ENCODE measurements at places on chromosomes 11 and 22.
A peak's percentile ranks its signal among the peaks of the same experiment; 100 is the strongest.

DNA sequence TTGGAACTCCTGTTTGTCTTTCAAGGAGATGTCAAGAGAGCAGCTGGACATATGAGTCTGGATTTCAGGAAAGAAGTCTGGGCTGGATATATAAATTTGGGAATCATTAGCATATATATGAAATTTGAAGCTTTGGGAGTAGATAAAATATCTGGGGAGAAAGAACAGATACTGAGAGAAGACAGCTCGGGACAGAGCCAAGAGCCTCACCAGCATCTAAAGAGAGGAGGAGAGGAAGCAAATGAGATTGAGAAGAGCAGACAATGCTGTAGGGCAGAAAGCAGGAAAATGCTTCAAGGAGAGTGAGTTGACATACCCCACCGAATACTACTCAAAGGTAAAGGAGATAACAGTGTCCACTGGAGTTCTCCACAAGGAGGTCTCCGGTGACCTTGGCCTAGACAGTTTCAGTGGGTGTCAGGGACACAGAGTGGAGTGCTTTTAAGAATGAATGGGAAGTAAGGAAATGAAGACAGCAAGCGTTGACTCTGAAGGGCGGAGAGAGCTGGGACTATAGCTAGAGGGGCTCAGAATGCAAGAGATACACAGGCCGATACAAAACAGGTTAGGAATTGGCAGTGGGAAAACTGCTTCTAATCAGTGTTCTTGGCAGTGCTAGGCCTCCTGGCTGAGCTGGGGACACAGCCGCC lies 862 bp downstream of the APBB1 start:
- DNase-seq: no peak

- no peak for DNase-seq
Observed at GRCh38 chr22:30824096-30824495, 129.4 kb downstream of the OSBP2 start.

GRCh38 chr22:27984001-27984695 lies 65.1 kb upstream of the PITPNB start:
- DNase-seq: no peak

GRCh38 chr11:61035526-61035835 lies 64.0 kb downstream of the CD6 start:
- peak; percentile 13 for DNase-seq

DNA sequence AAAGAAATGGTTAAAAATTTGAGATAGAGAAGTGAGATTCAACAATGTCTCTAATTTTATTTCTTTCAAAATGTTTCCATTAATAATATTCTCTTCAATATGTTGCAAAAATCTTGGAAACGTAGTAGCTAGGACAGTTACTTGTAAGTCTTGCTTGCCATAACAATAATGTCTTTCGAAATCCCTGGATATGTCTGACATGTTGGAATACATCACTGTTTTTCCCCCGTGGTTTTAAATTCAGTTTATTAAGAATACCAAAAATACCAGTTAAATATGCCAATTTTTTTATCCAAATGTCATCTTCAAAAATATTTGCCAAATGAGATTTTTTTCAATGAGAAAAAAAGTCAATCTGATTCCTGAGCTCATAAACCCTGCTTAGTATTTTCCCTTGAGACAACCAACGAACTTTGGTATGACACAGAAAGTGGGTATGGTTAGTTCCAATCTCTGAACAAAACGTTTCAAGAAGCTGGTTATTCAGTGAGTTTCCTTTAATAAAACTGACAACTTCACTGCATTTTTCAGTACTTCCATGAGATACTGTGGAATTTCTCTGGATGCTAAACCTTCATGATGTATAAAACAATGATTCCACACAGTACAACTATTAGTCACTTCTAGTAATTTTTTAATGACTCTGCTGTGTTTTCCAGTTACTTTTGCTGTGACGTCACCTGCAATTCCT lies 36.7 kb upstream of the AMPD3 start:
- no peak for DNase-seq

DNA sequence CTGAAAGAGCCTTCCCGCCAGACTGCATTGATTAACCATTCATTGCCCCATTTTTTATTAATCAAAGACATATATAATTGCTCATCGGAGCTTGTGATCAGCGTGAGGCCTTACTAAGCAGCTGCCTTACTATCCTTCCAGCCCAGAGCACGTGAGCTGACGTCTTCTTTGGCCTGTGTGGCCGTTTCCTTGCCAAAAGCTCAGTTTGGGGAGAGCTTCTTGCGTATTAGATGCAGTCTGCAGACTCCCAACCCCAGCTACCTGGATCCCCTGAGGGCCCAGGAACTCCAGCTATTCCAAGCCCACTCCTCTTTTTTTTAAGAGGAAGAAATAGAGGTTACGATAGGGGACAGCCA lies 784 bp upstream of the SLC43A3 start:
- no peak for DNase-seq

DNA sequence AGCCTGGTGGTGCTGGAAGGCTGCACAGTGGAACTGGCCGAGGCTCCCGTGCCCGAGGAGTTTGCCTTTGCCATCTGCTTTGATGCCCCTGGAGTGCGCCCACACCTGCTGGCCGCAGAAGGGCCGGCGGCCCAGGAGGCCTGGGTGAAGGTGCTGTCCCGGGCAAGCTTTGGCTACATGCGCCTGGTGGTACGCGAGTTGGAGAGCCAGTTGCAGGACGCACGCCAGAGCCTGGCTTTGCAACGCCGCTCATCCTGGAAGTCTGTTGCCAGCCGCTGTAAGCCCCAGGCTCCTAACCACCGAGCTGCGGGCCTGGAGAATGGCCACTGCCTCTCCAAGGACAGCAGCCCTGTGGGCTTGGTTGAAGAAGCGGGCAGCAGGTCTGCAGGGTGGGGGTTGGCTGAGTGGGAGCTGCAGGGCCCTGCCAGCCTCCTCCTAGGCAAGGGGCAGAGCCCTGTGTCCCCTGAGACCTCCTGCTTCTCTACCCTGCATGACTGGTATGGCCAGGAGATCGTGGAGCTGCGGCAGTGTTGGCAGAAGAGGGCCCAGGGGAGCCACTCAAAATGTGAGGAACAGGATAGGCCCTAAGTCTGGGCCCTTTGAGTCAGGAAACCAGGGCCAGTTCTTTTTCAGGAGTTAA lies 1.9 kb upstream of the SMDT1 start:
- DNase-seq: no peak

DNA sequence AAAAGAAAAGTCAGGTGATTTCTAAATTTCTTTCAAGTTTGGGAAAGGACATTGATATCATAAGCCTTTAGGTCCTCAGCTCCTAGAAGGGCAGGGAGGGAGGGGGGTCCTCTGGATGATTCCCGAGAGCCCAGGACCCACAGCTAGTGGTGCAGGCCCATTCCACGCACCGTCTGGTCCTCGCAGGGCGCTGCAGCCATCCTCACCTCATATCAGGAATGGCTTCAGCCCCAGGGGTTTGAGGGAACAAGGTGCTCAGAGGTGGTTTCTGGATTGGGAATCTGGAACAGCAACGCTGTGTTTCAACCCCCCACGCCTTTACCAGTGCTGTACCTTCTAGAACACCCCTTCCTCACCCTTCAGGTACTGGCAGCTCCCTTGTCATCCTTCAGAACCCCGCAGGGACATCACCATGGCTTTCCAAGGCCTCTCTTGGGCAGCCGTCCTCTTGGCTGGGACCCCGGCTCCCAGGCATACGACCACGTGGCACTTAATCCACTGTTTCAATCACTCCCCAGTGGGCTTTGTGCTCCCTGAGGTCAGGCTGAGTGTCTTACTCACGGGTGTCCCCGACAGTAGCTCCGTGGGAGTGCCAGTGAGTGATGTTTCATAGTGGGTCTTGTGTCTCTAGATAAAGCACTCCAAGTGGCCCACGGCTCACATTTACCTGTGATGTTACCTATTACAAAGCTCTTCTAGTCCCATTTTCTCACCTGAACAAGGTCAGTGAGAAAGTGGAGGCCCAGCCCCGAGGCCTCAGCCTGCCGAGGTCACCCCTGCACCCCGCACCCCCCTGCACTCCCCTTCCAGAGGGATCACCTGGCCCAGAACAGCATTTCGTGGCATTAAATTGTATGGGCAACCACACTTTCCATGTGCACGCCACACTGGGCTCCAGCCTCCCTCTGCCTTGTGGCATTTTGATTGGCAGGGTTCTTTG lies 93.9 kb downstream of the MORC2 start:
- no peak for DNase-seq

- no peak for DNase-seq
Observed at GRCh38 chr11:102545701-102546100, 15.2 kb upstream of the MMP7 start.

GRCh38 chr11:65504674-65505465 lies 6.0 kb downstream of the MALAT1 start:
- DNase-seq: peak; percentile 12

GRCh38 chr22:45188779-45189178 lies 25.1 kb downstream of the NUP50 start:
- no peak for DNase-seq

- DNase-seq: no peak
Observed at GRCh38 chr22:39282645-39283321, 36.6 kb downstream of the RPL3 start.

- no peak for DNase-seq
Observed at GRCh38 chr11:71251151-71251721, 1.1 kb downstream of the SHANK2 start.

- no peak for DNase-seq
Observed at GRCh38 chr11:108370315-108370714, 97.0 kb downstream of the C11orf65 start.

GRCh38 chr11:44402466-44403075 lies 92.6 kb upstream of the ALX4 start:
- DNase-seq: no peak

DNA sequence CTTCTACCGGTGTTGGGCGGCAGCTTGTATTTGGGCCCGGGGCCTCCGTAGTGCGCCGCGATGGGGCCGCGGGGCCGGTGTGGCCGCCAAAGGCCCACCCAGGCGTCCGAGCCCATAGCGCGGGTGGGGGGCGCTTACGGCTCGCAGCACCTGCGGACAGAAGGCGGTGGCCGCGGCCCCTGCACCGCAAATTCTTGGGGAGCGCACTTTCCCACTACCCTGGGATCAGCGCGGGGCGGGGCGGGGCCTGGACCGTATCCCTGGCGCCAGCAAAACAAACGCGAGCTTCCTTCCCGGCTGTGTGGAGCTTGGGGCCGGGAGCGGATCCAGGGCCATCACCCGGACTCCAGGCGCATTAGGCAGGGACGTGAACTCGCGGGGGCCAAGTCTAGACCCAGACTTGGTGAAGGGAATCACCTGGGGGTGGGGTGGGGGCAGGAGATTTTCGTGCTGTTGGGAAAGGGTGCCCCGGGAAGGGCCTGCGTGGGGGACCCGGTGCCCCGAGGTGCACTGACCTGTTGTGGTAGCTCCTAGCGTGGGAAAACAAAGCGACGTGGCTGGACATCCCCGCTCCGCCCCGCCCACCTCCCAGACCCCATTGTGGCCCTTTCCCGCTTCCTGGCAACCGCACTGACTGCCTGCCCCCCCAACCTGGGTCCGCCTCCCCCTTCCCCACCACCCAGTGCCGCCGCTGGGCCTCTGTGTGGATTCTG lies 2.3 kb upstream of the TYMP start:
- no peak for DNase-seq

DNA sequence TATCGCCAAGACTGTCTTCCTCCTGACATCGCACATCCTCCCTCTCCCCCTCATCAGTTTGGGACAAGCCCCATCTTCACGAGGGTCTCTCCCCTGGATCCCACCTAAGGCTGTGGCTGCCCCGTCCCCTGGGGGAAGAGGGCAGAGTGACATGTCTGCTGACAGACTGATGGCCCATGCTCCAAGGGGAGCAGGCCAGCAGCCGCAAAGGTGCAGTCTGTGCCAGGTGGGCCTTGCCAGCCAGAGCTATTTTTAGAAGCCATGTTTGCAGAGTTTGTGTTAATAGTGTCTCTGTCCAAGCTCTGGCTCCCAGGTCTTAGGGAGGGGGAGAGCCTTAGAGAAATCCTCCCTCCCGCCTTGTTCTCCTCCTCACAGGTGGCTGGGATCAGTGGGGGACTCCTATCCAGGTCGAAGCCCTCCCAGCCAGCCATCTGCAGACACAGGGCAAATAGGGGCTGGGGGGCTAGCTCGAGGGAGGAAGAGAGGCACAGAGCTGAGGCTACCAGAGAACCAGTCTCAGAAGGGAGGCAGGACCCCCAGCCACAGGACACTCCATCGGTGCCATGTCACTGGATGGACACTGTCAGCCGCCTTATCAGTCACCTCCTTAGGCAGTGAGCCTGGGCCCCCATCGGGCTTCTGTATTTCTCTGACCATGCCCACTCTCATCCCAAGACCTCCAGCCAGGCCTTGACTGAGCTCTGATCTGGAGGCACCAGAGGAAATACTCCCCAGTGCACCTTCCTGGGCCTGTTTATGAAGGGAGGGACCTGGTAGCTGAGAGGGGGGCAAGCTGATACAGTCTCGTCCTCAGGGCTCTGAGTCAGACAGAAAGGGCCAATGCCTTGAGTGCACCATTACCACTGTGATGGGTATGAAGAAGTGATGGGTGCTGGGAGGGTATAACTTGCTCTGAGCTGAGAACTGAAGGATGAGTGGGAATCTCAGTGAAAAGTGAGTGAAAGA lies 49.3 kb downstream of the CHRDL2 start:
- no peak for DNase-seq

- no peak for DNase-seq
Observed at GRCh38 chr11:2237457-2238238, 32.7 kb downstream of the ASCL2 start.

DNA sequence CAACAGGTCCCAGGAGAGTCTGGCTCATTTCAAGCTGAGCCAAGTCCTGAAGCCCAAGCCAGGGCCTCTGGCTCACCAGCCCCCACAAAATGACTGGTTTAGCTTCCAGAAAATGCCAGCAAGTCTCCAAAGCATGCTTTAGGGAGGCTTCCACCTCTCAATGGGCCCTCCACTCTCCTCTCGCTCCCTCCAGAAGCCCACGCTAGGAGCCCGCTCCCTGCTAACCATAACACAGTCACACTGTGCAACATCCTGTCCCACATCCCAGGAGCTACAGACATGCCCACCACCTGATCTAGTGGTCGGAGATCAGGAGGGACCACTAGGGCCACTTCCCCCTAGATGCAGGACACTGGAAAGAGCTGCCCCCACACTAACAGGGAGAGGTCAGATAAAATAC lies 6.9 kb downstream of the SULT4A1 start:
- DNase-seq: no peak

- DNase-seq: no peak
Observed at GRCh38 chr11:119367661-119368120, 13.8 kb downstream of the USP2 start.

- no peak for DNase-seq
Observed at GRCh38 chr22:30541961-30542810, 4.4 kb downstream of the SEC14L6 start.

DNA sequence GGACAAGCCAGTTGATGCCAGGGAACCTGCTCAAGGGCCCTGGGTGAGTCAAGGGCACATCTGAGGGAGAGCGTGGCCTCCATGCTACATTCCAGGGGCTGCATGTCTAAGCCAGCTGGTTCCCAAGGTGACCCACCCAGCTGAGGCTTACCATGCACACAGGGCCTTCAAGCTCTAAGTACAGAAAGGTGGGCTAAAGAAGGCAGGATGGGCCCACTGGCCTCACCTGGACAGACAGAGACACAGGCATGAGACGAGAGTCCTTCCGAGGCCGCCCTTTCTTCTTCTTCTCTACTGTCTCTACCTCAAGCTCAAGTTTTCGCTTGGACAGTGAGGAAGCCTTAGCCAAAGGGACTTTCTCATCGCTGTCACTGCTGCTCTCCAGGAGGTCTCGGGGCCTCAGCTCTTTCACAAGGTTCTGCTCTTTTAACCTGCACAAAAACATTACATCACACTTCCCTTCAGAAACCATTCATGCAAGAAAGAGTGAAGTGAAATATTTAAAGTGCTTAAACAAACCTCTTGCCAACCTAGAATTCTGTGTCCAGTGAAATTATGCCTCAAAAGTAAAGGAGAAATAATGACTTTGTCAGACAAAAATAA lies 69.9 kb downstream of the HIRA start:
- no peak for DNase-seq
